ENCODE measurements at places on chromosomes 6 and 20. TPM values are rescaled to one million over a fixed set of nuclear protein-coding genes. Genes with fewer than 3 reads are reported as not detected.

The FHL5 gene
- 25.1 TPM for total RNA-seq

The CLDN20 gene
- total RNA-seq: not detected

The SCRT2 gene
- not detected for total RNA-seq

The F13A1 gene
- total RNA-seq: 33.5 TPM

The FAM83D gene
- 289 TPM for total RNA-seq

The SLC17A9 gene
- 9.0 TPM for total RNA-seq

The TMEM244 gene
- total RNA-seq: not detected

The THBD gene
- total RNA-seq: 83.5 TPM

DNA sequence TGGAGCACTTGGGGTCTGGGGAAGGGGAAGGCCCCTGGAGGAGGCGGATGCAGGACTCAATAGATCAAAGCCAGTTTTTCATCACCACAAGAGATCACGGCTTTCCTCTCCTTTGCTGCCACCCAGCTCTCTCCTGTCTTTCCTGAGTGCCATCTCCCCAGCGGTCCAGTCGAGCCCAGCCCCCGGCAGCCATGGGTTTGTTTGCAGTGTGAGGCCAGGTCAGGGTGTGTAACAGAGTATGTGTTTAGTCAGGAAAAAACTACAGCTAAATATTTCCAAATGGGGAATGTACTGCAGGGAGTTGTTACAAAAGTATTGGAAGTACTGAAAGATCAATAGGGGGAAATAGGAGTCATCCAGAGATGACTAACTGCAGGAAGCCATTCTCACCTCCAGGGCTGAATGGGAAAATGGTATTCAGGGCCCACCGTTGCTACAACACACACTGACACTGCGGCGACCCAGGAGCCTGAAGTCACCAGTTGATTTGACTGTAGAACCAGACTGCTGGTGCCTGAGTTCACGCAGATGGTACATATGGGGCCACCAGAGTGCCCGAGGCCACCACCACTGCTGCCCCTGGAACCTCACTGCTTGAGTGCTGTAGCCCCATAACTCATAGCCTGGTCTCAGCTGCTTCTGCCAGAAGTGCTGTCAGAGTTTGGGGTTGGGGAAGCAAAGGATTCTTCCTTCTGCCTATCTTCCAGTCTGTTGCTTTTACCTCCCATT, 23.6 kb upstream of the FANCE start:
- H3K27me3 ChIP-seq: no peaks in the 10 kb centered on the region
- DNase-seq: no peak
- H3K4me3 ChIP-seq: no peak overlapping the region
- H3K4me1 ChIP-seq: no peaks in the 10 kb centered on the region

DNA sequence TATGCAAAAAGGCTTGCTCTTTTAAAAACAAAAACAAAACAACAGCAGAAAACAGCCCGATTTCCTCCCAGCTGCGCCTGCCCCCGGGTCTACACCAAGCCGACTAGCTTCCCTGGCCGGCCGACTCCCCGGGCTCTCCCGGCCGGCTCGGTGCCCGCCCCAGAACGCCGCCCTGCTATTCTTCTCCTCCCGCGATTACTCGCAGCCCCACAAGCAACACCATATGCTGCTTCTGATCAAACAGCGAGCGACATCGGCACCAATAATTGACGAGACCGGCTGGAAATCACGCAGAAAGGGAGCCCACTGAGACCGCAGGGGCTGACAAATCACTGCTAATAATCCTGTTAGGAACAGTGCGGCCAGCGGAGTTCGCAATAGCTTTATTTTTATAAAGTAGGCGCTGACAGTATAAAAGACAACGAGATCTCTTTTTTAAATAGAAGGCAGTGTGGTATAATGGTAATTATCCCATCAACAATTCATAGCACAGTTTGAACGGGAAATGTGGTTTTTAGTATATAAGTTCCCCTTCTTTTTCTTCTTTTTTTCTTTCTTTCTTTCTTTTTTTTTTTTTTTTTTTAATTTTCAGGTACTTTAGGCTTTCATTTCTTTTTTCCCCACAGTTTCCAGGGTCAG, 3.3 kb downstream of the SIM1 start:
- H3K4me3 ChIP-seq: no peak overlapping the region
- H3K27me3 ChIP-seq: peaks cover 98% of the 10 kb centered on the region
- H3K36me3 ChIP-seq: no peaks in the 10 kb centered on the region
- DNase-seq: no peak

GRCh38 chr6:168968228-168968627, 285.4 kb downstream of the THBS2 start:
- peaks cover 3% of the 10 kb centered on the region for H3K27me3 ChIP-seq
- H3K4me3 ChIP-seq: no peak overlapping the region
- no peaks in the 10 kb centered on the region for H3K36me3 ChIP-seq
- H3K27ac ChIP-seq: no peak overlapping the region
- H3K4me1 ChIP-seq: no peaks in the 10 kb centered on the region

GRCh38 chr6:136471372-136471771, 78.8 kb downstream of the MAP7 start:
- no peak overlapping the region for H3K4me3 ChIP-seq
- no peaks in the 10 kb centered on the region for H3K27me3 ChIP-seq
- no peaks in the 10 kb centered on the region for H3K36me3 ChIP-seq
- peak; percentile 35 for DNase-seq
- no peak overlapping the region for H3K27ac ChIP-seq

DNA sequence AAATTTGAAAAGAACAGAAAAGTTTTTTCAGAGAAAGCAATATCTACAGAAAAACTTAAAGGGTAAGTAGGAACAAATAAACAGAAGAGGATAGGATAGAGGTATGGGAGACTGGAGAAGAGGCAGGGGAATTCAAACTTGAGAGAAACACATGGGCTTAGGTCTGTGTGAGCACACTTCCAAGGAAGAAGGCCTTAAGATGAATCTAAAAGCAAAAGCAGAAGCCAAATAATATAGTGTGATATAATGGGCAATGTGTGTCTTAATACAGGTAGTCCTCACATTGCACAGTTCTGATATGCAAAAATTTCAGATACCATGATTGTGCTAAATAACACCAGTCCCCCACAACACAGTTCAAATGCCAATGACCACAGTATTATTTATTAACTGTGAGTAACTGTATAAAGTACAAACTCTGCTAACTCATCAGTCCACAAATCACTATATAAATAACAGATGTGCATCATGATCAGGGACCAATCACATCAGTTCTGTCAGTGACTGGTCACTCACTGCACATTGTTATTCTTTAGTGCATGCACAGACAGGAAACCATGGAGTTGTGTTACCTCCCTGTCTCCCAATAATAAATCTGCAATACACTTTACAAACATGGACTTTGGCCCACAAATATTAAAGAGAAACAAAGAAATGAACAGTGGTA, 18.6 kb downstream of the SNX14 start:
- peaks cover 7% of the 10 kb centered on the region for H3K4me1 ChIP-seq
- DNase-seq: no peak
- no peak overlapping the region for H3K4me3 ChIP-seq
- no peaks in the 10 kb centered on the region for H3K36me3 ChIP-seq
- H3K27me3 ChIP-seq: no peaks in the 10 kb centered on the region

- peaks cover 53% of the 10 kb centered on the region for H3K4me1 ChIP-seq
- H3K27ac ChIP-seq: peak overlapping the region; percentile 70
- no peaks in the 10 kb centered on the region for H3K27me3 ChIP-seq
- no peak overlapping the region for H3K4me3 ChIP-seq
- DNase-seq: no peak
Observed at GRCh38 chr6:111710911-111711310, 105.2 kb upstream of the TRAF3IP2 start.

DNA sequence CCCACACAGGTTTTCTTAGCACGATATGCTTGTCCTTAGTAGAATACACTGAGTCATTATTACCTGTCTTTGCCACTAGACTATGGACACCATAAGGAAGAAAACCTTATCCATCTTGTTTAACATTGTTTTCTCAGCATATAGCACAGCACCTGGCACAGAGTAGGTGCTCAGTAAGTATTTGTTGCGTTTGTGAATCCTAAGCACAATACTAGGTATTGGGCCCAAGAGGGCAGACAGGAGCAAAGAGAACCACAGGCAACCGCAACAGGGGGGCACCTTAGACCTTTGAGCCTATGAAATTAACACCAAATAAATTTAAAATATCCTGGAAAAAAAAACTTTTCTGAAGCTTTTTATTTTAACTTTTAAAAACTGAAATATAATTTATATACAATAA, 3.7 kb upstream of the NCOA6 start:
- H3K27ac ChIP-seq: no peak overlapping the region
- peaks cover 8% of the 10 kb centered on the region for H3K4me1 ChIP-seq
- no peak for DNase-seq
- H3K4me3 ChIP-seq: no peak overlapping the region

DNA sequence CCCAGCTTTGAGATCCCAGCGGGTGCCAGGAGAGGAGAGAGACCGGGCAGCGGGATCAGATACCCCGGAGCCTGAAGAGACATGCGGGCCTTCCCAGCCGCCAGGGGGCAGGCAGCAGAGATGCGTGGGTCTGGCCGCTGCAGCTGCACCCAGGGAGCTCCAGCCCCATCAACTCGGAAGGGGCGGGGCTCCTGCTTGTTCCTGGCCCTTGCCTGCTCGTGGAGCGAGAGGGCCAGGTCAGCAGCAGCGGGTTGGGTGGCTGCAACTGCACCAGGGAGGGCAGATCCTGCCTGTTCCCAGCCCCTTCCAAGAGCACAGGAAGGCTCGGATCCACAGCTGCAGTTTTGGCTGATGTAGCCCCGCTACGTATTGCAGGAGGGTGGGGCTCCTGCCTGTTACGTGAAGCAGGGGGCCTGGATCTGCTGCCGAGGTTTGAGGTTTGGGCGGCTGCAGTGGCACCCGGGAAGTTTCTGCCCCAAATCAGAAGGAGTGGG, 532.8 kb downstream of the RFPL4B start:
- peak; percentile 49 for DNase-seq
- H3K27ac ChIP-seq: no peak overlapping the region
- peak overlapping the region; percentile 9 for H3K4me3 ChIP-seq
- no peaks in the 10 kb centered on the region for H3K36me3 ChIP-seq
- H3K4me1 ChIP-seq: peaks cover 7% of the 10 kb centered on the region

DNA sequence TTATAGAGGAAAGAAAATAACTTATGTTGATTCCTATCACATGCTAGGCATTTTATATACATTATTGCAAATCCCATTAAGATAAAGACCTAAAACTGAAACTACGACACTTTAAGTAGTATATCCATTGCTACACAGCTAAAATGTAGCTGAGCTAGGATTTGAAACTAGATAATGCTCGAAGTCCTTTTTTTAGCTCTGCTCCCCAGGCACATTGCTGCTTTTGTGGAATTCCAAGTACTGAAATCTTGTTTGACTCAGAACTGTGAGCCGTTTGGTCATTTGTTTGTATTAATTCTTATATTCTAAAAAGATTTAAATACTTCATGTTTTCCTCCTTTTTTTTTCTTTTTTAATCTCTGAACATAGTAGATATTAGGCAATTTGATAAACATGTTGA, 644.8 kb downstream of the HACE1 start:
- no peaks in the 10 kb centered on the region for H3K4me1 ChIP-seq
- no peaks in the 10 kb centered on the region for H3K36me3 ChIP-seq
- H3K27me3 ChIP-seq: no peaks in the 10 kb centered on the region
- H3K4me3 ChIP-seq: no peak overlapping the region

GRCh38 chr6:17120019-17120418, 18.2 kb downstream of the STMND1 start:
- no peaks in the 10 kb centered on the region for H3K36me3 ChIP-seq
- H3K27me3 ChIP-seq: no peaks in the 10 kb centered on the region
- no peaks in the 10 kb centered on the region for H3K4me1 ChIP-seq
- no peak overlapping the region for H3K4me3 ChIP-seq
- DNase-seq: peak; percentile 40

- H3K36me3 ChIP-seq: peaks cover 20% of the 10 kb centered on the region
- H3K27ac ChIP-seq: peak overlapping the region; percentile 3
- peak; percentile 42 for DNase-seq
- peaks cover 25% of the 10 kb centered on the region for H3K4me1 ChIP-seq
- no peaks in the 10 kb centered on the region for H3K27me3 ChIP-seq
Observed at GRCh38 chr6:30542404-30542725, 13.9 kb downstream of the GNL1 start.

DNA sequence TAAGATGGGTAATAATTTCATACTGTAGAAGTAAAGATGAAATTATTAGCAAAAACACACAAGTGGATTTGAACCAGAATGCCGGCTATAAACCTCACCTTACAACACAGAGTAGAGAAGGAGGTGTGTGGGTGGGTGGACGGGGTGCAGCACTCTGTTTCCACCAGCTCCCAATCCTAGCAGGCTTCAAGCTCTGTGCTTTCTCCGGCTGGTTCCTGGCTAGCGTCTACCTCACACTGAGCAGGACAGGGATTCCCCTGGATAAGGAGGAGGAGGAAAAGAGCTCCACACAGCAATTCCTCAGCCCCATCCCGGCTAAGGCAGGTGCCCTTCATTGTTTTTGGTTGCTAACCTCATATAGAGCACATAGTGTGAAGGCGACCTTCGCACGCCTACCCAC, 453.3 kb downstream of the C6orf118 start:
- H3K36me3 ChIP-seq: no peaks in the 10 kb centered on the region
- H3K4me3 ChIP-seq: no peak overlapping the region
- H3K27ac ChIP-seq: no peak overlapping the region
- no peaks in the 10 kb centered on the region for H3K4me1 ChIP-seq
- no peak for DNase-seq

- H3K36me3 ChIP-seq: no peaks in the 10 kb centered on the region
- DNase-seq: no peak
- H3K27me3 ChIP-seq: no peaks in the 10 kb centered on the region
- no peaks in the 10 kb centered on the region for H3K4me1 ChIP-seq
Observed at GRCh38 chr20:18886756-18887155, 73.2 kb downstream of the SCP2D1 start.

GRCh38 chr6:49721297-49721696, 8.0 kb upstream of the CRISP2 start:
- no peaks in the 10 kb centered on the region for H3K36me3 ChIP-seq
- no peaks in the 10 kb centered on the region for H3K4me1 ChIP-seq
- no peak overlapping the region for H3K4me3 ChIP-seq
- H3K27ac ChIP-seq: no peak overlapping the region
- no peaks in the 10 kb centered on the region for H3K27me3 ChIP-seq

- no peaks in the 10 kb centered on the region for H3K36me3 ChIP-seq
- no peak overlapping the region for H3K4me3 ChIP-seq
- H3K27ac ChIP-seq: no peak overlapping the region
- DNase-seq: no peak
- H3K27me3 ChIP-seq: no peaks in the 10 kb centered on the region
Observed at GRCh38 chr20:47747669-47748031, 37.6 kb downstream of the SULF2 start.

- H3K4me1 ChIP-seq: peaks cover 4% of the 10 kb centered on the region
- no peak for DNase-seq
- no peaks in the 10 kb centered on the region for H3K27me3 ChIP-seq
- H3K36me3 ChIP-seq: no peaks in the 10 kb centered on the region
Observed at GRCh38 chr6:33762713-33763112, 16.0 kb upstream of the IP6K3 start.

DNA sequence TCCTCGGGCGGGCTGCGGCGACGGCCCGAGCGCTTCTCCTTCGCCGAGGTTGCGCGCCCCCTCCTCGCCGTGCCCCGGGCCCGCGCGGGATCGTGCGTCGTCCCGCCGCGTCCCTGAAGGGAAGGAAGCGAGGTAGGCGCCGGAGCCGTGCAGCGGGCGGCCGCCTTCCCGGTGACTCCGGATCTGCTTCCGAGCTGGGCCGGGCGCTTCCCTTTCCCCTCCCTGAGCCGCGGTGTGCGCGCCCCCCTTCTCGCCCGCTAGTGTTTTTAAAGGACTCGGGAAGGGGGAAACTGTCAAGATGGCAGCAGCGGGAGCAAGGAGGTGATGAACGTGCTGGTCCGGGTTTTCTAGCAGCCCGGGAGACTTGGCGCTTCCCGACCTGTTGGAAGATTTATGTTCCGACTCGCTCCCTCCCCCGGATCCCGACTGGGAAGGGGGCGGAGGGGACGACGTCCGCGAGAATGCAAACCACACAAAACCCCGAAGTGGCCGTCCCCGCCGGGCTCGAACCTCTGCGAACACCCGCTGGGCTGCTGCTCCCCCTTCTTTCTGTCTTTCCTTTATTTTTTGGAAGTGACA, 744 bp upstream of the FOXO3 start:
- peak overlapping the region; percentile 100 for H3K27ac ChIP-seq
- H3K4me3 ChIP-seq: peak overlapping the region; percentile 96
- H3K4me1 ChIP-seq: peaks cover 46% of the 10 kb centered on the region
- peak; percentile 49 for DNase-seq
- peaks cover 5% of the 10 kb centered on the region for H3K36me3 ChIP-seq

All from stomach (tissue), 19 donors.